Hindlimb muscle (tissue), 1 donor: ENCODE measurements at places on chromosomes 2 and 18. TPM values are rescaled to one million over a fixed set of nuclear protein-coding genes. Genes with fewer than 3 reads are reported as not detected.

MAP3K19 gene
- polyA plus RNA-seq, result not detected

APOB gene
- polyA plus RNA-seq, result 0.06 TPM

IL1B gene
- 0.76 TPM for polyA plus RNA-seq

HOXD4 gene
- 8.2 TPM for polyA plus RNA-seq

CD207 gene
- 0.27 TPM for polyA plus RNA-seq

SOX11 gene
- 39.0 TPM for polyA plus RNA-seq

MTHFD2 gene
- polyA plus RNA-seq, result 23.1 TPM

UGT1A8 gene
- polyA plus RNA-seq, result not detected

SLC40A1 gene
- 42.2 TPM for polyA plus RNA-seq

IMPA2 gene
- 25.3 TPM for polyA plus RNA-seq

PMAIP1 gene
- 50.3 TPM for polyA plus RNA-seq

KCNS3 gene
- polyA plus RNA-seq, result 5.5 TPM

RAMP1 gene
- 55.1 TPM for polyA plus RNA-seq

ABHD1 gene
- 0.18 TPM for polyA plus RNA-seq

GPR35 gene
- polyA plus RNA-seq, result 2.5 TPM

TANC1 gene
- polyA plus RNA-seq, result 29.3 TPM

ZSWIM2 gene
- polyA plus RNA-seq, result not detected

NR4A2 gene
- 1.9 TPM for polyA plus RNA-seq
